Esophagus squamous epithelium (tissue), 5 donors: ENCODE measurements at places on chromosomes 12 and 14. TPM values are rescaled to one million over a fixed set of nuclear protein-coding genes. Genes with fewer than 3 reads are reported as not detected.

Gene IRF2BPL
- total RNA-seq: 24.1 TPM

DNA sequence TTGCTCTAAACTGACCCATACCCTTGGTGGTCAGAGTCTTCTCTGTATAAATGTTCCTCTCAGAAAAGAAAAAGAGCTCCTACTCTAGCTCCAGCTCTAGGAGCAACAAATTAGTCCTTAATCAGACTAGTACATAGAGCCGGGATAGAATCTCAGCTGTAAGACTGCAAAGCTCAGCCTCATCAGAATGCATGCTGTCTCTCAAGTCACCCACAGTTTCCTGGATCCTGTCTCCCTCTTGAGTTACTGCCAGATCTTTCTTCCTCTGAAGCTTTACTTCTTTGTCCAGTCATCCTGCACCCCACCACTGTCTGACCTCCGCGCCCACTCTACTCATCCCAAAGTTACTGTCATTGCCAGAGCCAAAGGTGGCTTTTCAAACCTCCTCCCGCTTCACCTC lies 139.3 kb upstream of the PRMT8 start:
- DNase-seq: no peak

GRCh38 chr12:33245434-33245833 lies 194.2 kb downstream of the SYT10 start:
- no peak for DNase-seq

- DNase-seq: no peak
These were observed 73.8 kb downstream of the DRAM1 start for GRCh38 chr12:101951002-101951670.

DNA sequence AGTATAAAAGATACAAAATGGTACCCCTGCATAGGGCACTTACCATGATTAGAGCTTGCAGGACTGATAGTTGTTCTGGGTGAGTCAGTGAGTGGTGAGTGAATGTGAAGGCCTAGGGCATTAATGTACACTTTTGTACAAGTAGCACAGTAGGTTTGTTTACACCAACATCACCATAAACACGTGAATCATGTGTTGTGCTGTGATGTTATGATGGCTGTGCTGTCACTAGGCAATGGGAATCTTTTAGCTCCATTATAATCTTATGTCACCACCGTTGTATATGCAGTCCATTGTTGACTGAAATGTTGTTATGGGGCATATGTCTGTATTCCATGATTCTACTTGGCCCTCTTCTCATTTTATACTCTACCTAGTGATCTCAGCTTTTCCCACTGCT lies 11.8 kb downstream of the NUBPL start:
- DNase-seq: no peak
